MV-4-11 (cell line): ENCODE measurements at places on chromosomes 1 and 21.

- no peak for DNase-seq
Measured at GRCh38 chr1:243798726-243799125, 51.3 kb downstream of the AKT3 start.

DNA sequence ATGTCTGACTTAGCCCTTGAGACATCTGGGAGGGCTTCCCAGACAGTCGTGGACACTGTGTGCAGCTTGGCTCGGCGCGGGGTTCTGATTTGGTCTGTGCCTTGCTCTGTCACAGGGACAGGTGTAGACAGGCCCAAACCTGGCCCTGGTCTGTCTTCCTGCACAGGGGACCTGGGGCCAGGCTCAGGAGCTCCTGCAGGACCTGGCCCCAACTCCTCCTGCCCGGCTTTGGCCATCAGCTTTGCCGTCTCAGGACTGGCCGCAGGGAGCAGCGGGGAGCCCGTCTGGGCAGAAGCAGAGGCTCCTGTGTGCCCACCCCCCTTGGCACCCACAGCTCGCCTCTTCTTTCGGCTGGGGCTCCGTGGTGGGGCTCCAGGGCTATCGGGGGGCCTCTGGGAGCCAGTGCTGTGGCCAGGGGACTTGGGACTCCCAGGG, 1.7 kb downstream of the PERM1 start:
- DNase-seq: no peak

DNA sequence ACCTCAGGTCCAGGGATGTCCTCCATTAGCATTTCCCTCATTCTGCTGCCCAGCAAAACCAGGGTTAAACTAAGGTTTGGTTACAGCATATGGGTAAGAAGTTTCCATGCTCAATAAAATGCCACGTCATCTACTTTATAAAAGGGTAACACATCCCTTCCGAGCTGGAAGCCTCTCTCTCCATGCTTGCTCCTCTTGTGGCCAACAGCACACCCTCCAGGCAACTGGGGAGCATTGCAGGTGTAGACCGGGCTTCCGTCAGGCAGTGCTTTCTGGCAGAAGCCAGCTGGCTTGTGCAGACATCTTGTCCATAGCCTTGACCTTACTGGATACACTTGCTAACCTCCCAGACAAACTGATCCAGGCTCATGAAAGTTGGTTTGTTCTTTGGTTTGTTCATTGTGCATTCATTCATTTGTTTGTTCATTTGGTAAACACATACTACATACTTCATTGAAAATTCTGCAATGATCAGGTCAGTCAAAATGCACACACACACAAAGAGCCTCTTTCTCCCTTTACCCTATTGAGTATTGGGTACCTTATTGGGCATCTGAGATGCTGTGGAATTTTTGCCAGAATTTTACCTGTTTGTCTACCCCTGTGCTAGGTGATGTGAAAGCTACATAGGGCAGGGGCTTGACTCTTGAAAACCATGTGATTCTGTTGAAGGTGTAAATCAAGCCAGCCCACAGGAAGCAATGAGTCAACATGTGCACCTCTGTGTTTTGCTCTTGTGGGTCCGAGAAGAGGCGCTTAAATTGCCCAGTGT, 422.8 kb downstream of the CAMTA1 start:
- DNase-seq: peak; percentile 67

DNA sequence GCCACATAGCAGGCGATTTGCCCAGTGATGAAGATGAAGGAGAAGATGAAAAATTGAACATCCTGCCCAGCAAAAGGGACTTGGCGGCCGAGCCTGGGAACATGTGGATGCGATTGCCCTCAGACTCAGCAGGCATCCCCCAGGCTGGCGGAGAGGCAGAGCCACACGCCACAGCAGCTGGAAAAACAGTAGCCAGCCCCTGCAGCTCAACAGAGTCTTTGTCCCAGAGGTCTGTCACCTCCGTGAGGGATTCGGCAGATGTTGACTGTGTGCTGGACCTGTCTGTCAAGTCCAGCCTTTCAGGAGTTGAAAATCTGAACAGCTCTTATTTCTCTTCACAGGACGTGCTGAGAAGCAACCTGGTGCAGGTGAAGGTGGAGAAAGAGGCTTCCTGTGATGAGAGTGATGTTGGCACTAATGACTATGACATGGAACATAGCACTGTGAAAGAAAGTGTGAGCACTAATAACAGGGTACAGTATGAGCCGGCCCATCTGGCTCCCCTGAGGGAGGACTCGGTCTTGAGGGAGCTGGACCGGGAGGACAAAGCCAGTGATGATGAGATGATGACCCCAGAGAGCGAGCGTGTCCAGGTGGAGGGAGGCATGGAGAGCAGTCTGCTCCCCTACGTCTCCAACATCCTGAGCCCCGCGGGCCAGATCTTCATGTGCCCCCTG, 3.3 kb downstream of the ZBTB18 start:
- no peak for DNase-seq

DNA sequence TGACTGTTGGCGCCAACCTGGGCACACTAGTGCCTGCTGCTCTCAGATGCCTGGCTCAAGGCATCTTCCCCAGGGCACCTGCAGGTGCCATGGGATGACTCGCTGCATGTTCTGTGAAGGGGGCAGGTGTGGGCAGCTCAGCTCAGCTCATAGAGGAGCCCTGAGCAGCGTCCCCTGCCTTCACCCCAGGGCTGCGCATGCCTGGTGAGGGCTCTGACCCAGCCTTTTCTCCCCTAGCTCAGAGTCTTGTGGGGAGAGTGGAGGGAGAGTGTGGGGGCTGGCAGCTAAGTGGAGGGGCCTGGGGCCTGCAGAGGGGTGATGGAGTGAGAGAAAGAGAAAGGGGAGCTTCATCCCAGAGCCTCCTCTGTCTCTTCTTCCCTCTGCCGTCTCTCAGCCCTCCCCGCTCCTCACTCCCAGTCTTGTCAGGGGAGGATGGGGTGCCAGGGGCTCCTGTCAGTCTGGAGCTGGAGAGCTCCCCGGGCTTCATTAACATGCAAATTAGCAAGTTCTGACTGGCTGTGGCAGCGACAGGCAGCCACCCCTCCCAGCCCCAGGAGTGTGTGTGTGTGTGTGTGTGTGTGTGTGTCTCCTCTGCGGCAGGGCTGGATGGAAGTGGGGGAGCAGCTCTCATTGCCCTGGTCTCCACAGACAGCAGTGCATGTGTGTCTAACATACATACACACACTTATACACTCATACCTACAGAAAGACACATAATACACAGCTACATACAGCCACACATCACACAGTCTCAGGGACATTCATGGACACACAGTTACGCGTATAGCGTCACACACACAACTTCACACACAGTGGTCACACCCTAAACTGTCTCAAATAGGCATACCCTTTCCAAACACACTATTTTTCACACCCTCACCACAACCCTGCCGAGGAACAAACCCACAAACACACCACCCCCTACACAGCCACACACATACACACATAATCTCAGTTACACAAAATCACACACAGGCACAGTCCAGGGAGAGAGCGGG, 34.0 kb downstream of the FOXO6 start:
- DNase-seq: no peak

DNA sequence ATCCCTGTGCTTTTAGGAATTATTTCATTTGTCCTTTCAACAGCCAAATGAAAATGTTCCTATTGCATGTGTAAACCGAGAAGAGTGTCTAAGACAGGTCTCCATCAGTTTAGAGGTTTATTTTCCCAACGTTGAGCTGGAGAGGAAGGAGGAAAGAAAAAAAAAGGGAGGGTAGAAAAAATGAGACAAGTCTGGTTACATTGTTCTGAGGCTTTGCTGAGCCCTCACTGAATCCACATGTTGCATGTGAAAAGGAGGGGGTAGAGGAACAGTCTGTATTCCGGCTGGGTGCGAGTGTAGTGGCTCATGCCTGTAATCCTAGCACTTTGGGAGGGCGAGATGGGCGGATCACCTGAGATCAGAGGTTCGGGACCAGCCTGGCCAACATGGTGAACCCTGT, 19.2 kb upstream of the PDIK1L start:
- no peak for DNase-seq

DNA sequence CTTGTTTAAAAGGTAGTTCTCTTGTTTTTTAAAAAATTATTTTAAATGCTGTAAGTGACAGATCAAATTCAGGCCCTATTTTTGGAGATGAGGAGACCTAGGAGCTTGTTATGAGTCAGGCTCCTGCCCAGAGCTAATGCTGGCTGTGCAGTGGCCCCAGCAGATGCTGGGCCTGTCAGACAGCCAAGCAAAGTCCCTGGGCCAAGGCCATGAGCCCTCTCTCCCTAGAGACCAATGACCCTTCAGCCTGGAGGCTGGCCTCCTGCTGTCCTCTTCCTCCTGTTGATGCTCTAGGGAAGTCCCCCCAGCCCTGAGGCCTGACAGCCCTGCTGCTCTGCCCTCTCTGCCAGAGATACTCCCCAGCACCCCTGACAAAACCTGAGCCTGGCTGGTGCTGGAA, 128.1 kb upstream of the CTTNBP2NL start:
- no peak for DNase-seq

DNA sequence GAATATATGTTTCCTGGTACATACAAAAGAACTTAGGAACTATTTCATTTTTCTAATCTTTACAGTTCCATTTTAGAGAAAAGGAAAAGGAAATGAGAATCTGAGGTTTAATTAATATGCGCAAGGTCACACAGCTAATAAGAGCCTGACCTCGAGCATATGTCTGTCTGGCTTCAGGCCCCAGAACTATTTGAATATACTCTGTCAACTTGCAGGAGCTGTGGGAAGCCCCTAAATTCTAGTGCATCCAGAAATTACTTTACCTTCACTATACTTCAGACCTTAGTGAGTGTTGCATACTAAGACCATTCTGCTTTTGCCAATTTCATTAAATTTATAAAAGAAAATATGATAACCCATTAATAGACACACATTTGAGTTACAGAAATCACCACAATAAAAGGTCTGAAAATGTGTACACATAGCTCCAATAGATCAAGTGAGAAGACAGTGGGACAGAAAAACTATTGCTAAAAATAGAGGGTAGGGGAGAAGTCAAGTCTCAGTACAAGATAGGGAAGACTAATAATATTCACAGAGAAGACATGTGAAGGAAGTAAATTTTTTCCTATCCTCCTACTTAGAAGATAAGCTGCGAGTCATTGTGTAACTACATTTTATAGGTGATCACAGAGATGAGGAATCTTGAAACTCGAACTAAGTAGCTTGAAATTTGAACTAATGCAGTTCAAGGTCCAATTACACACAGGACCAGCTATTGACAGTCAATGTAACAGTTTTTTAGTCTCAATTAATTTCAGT, 3.8 kb downstream of the RGS13 start:
- peak; percentile 5 for DNase-seq

GRCh38 chr1:64893921-64894320, 72.4 kb downstream of the JAK1 start:
- no peak for DNase-seq

- DNase-seq: no peak
Measured at GRCh38 chr1:69534829-69535228, 32.9 kb upstream of the LRRC7 start.
